Activated CD4-positive, alpha-beta T cell treated with anti-CD3 and anti-CD28 coated beads for 4 hours (primary cell): ENCODE measurements at places on chromosomes 12 and 14.

GRCh38 chr14:60346706-60347105 lies 97.7 kb downstream of the PPM1A start:
- no peak for DNase-seq

DNA sequence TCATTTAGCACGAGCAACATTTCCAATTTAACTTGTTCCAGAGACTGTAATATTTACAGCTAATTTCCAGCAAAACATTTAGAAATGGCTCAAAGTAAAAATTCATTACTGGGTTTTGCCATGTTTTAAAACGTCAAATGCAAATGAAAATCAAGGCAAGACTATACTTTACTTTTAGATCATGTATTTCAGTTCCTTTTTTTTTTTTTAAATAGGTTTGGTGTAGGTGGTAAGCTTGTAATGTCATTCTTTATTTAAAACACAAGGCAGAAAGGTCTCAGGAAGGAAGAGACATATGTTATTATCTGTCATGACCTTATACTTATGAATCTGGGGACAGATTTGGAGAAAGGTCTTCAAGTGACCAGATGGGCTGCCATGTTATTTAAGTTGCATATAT lies 54.1 kb downstream of the GRIP1 start:
- no peak for DNase-seq

DNA sequence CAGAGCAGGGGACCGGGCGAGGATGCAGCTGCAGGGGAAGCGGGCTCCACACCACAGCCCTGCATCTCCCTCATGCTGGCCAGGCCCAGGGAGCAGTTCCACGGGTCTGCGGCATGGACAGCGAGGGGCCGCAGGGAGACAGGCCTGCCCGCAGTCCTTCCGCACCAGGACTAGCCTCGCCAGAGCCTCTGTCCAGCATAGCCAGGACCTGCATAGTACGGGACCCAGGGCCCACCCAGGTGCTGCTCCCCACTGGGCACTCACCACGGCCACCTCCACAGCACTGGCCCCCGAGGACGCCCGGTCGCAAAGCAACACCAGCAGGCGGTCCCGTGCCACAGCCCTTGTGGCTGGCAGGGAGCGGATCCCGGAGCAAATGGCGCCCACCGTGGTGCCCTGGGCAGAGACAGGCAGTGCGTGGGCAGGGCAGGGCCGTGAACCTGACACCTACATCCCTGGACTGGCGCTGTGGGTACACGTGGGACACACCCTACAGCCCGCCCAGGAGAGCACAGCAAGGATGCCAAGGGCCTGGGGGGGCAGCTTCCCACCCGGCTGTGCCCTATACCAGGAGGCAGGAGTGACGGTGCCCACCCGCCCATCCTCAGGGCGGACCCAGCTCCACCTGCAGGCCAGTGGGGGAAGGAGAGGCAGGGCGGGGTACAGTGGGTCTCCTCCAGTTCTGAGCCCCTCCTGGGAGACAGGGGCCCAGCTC lies 23.8 kb downstream of the JAG2 start:
- DNase-seq = no peak

DNA sequence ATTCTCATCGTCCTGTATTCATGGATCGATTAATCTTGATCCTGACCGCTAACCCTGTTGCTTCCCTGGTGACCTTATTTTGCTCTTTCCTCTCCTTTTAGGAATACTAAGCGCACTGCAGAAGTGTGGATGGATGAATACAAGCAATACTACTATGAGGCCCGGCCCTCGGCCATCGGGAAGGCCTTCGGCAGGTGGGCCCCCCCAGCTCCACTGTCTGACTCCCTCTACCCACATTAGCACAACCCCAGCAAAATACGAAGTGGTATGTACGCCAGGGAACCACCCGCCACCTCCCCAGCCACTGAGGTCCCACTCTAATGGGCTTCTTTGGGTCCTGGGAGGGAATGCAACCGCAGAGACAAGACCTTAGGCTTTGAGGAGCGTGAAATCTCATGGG lies 58.7 kb downstream of the ERH start:
- DNase-seq = no peak

DNA sequence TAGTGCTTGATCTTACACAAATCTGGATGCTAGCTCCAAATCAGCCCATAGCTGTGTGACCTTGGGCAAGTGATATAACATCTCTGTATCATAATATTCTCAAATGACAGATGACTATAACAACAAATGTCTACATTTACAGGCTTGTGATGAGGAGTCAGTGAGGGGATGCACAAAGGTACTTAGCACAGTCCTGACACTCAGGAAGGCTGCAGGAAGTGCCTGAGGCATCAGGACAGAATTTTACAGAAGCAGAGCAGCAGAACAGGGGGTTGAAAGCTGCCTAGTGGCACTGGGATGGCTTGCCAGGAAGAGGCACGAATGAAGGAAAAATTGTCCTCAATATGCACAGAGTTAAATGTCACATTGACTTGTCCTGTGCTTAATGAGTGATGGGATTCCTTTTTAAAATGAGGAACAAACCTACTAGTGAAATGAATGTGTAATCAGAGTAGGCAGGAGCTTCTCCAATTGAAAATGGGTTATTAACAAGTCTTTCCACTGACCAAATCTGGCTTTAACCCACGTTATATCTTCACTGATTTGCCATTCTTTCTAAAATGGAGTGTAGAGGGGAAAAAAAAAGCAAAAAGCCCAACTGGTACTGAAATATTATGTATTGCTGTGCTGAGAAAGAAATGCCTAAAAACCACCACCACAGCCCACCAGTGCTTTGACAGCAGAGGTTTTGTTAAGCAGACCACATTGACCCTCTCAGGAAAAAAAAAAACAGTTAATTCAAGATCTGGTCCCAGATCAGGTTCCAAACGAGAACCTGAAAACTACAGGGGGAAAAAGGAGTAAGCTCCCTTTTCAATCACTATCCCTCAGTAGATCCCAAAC lies 11.6 kb downstream of the BTG1 start:
- DNase-seq = no peak

GRCh38 chr12:88420457-88420856 lies 159.8 kb downstream of the KITLG start:
- no peak for DNase-seq

- no peak for DNase-seq
Measured at GRCh38 chr14:36785511-36785910, 123.9 kb downstream of the PAX9 start.

GRCh38 chr14:23697680-23698079 lies 61.5 kb downstream of the DHRS2 start:
- DNase-seq = no peak

GRCh38 chr12:17335487-17335886 lies 729.5 kb upstream of the LMO3 start:
- no peak for DNase-seq

DNA sequence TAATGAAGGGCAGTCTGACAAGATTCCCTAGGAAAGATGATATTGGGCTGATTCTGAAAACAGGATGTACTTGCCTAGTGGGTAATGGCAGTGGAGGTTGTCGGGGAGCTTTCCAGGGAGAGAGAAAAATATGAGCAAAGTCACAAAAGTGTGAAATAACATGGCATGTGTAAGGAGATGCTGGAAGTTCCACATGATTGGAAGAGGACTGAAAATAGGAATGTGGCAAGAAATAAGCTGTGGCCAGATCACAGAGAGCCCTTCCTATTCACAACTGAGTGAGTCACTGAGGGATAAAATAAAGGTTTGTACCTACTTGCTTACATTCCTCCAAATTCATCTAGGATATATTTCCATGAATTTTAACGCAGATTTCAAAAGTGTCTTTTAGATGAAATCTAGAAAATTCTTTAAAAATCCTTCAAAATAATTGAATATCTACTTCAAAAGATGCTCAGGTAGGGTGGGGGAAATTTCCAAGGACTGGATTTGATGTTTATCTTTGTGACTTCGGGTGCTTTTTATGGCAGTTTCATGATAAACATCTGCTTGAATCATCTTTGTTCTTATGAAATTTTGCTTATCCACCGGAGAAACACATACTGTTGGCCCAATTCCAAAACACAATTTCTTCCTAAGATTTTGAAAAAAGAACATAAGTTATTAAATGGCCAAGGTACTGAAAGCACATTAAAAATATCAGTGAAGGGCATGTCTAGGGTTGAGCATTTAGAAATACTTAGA lies 36.3 kb upstream of the SLC2A13 start:
- no peak for DNase-seq

- no peak for DNase-seq
Measured at GRCh38 chr12:28223858-28224257, 33.6 kb downstream of the CCDC91 start.

DNA sequence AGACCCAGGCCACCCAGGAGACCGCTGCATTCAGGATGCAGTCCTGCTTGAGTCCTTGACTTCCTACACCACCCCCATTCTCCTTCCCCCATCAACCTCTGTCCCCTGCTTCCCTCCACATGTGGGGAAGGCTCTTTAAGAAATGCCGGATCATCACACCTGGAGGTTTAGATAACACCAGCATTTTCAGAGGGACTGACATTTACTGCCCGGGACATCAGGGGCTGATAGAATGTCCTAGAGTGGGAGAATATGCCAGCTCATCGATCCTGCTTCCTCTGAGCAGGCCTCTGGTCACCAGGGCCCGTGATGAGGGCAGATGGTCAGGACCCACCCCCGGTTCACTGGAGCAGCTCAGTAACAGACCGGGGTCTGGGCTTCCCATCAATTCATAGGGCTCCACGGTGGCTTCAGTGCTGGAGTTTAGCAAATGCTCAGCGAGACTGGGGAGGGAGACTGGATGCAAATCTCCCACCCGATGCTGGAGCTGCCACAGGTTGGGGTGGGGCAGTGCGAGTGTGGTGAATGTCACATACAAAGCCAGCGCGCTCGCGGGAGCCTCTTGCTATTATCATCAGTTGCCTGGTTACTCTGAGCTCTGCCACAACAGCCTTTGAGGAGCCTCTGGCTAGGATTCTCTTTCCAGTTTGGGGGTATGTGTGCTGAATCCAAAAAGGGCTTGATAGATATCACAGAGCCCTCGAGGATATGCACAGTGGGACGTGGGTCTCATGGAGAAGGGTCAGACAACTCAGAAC lies 111.6 kb downstream of the RBM19 start:
- no peak for DNase-seq

GRCh38 chr14:50403419-50403818 lies 6.7 kb upstream of the CDKL1 start:
- no peak for DNase-seq

DNA sequence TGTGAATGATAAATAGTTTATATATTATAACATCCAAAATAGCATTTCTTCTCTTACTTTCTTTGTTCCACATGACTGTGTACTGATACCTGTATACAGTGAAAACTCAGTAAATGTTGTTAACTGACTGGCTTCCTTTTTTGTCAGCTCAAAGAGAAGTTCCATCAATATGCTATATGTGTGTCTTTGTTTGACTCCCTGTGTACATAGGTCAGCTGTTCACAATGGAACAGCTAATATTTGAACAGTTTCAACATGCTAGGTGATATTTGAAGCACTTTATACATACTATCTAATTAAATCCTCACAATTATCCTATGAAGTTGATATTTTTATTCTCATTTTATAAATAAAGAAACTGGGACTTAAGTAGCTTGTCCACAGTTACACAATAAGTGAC lies 15.3 kb upstream of the KICS2 start:
- DNase-seq = no peak
